ENCODE measurements at places on chromosomes 2 and 18.

DNA sequence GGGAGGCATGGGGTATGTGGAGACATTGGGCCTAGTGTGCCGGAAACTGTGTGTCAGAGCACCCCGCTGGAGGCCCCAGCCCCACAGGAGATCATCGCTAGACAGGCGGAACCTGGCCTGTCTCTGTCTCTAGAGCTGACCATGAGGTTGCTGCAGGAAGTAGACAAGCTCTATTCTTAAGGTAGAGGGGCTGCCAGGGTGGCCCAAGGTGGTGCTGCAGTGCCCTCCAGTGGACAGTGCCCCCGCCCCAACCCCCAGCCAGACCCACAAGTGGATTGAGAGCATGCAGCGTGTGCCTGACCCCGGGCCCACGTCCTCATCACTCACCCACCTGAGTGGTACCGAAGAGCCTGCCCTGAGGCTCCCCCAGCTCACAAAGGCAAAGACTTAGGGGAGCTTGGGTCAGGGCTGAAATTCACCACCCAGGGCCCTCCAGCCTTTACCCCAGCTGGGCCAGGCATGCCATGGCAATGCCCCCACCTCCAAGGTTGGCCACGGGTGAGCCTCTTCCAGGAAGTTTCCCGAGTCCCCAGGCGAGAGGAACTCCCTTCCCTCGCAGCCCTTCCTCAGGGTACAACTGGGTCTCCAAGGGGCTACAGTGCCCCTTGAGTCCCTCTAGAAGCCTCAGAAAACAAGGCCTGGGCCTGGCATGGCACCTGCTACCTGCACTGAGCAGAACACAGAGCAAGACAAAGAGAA is 155.0 kb downstream of the TTC32 start:
- DNase-seq: no peak

DNA sequence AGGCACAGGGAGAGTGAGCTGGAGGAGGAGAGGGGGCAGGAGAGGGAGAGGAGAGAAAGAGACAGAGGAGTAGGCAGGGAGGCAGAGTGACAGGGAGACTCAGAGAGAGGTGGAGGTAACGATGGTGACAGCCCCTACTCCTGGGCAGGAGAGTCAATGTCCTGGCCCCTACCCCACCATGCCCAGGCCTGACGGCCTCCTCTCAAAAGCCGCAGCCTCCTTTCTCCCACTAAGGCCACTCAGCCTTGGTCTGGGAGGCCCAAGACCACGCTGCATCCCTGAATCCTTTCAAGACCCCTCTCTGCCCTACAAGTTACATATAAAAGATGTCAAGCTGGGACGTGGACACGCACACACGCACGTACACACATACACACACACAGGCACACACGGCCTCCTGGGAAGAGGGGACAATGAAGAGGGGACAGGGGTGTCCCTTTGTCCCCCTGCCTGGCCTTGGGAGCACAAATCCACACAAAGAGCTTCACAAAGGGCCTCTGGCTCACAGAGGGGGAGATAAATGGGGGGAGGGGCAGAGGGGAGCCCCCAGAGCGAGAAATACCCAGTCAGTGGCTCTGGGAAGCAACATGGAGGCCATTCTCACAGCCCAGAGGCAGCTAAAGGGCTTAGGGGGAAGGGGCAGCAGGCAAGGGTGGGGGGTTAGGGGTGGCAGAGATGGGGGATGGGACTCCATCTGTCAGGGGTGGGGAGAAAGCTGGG is 19.5 kb upstream of the TNS1 start:
- DNase-seq: no peak

GRCh38 chr2:231263118-231263831 is 64.8 kb downstream of the ARMC9 start:
- no peak for DNase-seq

- DNase-seq: no peak
Measured at GRCh38 chr2:102999958-103000357, 238.1 kb downstream of the TMEM182 start.

DNA sequence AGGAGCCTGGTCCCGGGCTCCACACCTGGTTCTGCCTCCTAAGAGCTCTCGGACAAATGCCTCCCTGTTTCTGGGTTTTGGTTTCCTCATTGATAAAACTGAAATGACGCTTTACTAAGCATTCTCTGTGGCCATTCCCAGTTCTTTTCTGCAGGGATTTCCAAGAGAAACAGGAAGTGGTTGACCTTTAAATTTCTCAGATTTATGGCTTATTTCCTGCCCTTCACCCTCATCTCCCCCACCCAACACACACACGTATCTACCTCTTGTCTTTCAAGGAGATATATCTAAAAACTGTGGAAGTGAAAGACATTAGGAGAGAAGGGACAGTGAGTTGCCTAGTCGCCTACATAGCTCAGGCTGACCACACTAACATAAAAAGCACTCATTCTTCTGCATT is 53.0 kb downstream of the PIEZO2 start:
- DNase-seq: no peak

- DNase-seq: no peak
Measured at GRCh38 chr2:236161531-236161930, 6.7 kb downstream of the GBX2 start.

GRCh38 chr18:71831039-71831438 is 713.1 kb downstream of the CBLN2 start:
- DNase-seq: no peak

- no peak for DNase-seq
Measured at GRCh38 chr18:58788971-58789875, 75.5 kb upstream of the ZNF532 start.

- no peak for DNase-seq
Measured at GRCh38 chr18:47912343-47912742, 18.1 kb downstream of the SMAD2 start.

- DNase-seq: no peak
Measured at GRCh38 chr2:238461916-238462315, 35.2 kb downstream of the ASB1 start.

Data from stimulated activated CD8-positive, alpha-beta memory T cell treated with anti-CD3 and anti-CD28 coated beads, Interleukin-4, amount 100 ng/mL, for 1 hour (primary cell).